ENCODE measurements at places on chromosomes 1 and 21. TPM values are rescaled to one million over a fixed set of nuclear protein-coding genes. Genes with fewer than 3 reads are reported as not detected.

Gene DNAJC28
- total RNA-seq, result 0.42 TPM

Gene MFAP2
- 0.08 TPM for total RNA-seq

Gene RIPPLY3
- total RNA-seq, result not detected

Gene IL19
- total RNA-seq, result not detected

Gene SYF2
- total RNA-seq, result 18.5 TPM

Gene RAB42
- 0.97 TPM for total RNA-seq

Gene HIVEP3
- 1.1 TPM for total RNA-seq

Gene SYCP1
- total RNA-seq, result not detected

Gene SH3BGR
- 0.89 TPM for total RNA-seq

Gene CELA3A
- not detected for total RNA-seq

Gene GPR37L1
- total RNA-seq, result 0.69 TPM

Gene CELA2A
- total RNA-seq, result not detected

Gene BSND
- total RNA-seq, result 0.10 TPM

Gene MIS18A
- 9.4 TPM for total RNA-seq

Gene F3
- 5.5 TPM for total RNA-seq

Gene S100A3
- total RNA-seq, result 2.6 TPM

Gene CHODL
- total RNA-seq, result not detected

Gene KCND3
- not detected for total RNA-seq

Gene EXTL1
- not detected for total RNA-seq

Gene NID1
- not detected for total RNA-seq

Gene GBP2
- 5.9 TPM for total RNA-seq

Measured in HT-29 (cell line).